Caki2 (cell line): ENCODE measurements at places on chromosomes 1 and 21. TPM values are rescaled to one million over a fixed set of nuclear protein-coding genes. Genes with fewer than 3 reads are reported as not detected.

Gene GPR25
- total RNA-seq = not detected in 2 replicates

Gene PBX1
- 3.1 and 9.6 TPM in 2 replicates for total RNA-seq

Gene BRDT
- not detected in 2 replicates for total RNA-seq

Gene AKNAD1
- total RNA-seq = 0.06 TPM in 1 of 2 replicates, not detected in the other
